ENCODE measurements at places on chromosomes 3 and 15. TPM values are rescaled to one million over a fixed set of nuclear protein-coding genes. Genes with fewer than 3 reads are reported as not detected.

- DNase-seq = no peak
Measured at GRCh38 chr3:179624451-179624850, 19.9 kb downstream of the NDUFB5 start.

GRCh38 chr3:127988770-127989557 lies 63.3 kb upstream of the SEC61A1 start:
- no peak for DNase-seq

GRCh38 chr3:6526861-6527260 lies 334.1 kb upstream of the GRM7 start:
- no peak for DNase-seq

- DNase-seq = no peak
Measured at GRCh38 chr3:141366285-141367037, 1.8 kb upstream of the ZBTB38 start.

DNA sequence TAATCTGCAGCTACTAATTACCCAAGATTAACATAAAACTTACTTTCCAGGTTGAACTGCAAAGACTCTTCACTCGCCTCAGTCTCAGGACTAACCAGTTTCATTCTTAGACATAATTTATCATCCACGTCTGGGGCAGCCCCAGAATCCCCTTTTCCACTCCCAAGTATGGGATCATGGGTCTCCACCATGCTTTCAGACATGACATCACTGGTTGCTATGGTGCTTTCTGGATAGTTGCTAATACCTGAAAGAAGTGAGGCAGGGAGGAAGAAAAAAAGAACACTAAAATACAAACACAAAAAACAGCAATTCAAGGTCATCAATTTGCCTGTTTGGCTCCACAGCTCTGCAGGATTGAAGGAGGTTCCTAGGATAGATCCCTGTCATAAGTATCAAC lies 46.6 kb downstream of the TP53BP1 start:
- no peak for DNase-seq

DNA sequence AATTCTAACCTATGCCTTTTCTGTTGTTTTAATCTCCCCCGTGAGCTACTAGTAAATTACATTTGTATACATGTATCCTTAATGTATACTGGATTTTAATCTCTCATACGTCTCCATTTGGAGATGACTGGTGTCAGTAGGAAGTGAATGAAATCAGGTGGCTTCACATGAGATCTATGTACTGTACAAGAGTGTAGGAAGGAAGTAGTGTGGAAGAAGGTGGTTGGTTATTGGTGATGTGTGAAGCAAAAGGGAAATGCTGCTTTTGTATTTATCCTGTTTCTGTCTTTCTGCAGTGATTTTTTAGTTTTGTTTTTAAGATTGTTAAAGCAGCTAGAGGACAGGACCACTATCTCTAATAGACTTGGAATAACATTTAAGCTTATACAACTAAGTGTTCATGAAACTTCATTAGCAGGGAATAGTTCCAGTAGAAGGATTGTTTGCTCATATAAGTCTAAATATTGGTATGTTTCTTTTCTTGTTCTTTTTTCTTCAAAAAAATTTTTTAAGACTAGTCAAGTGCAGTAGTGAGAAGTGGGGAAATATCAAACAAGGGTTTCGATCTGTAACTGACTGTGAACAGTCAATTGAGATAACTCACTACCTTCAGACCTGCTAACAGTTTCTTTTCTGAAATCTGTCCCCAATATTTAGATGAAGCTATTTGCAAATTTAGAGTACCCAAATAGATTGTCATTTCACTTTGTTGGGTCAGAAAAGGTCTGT lies 15.3 kb downstream of the SNX1 start:
- no peak for DNase-seq

Gene TTLL13
- 0.71 TPM for total RNA-seq

DNA sequence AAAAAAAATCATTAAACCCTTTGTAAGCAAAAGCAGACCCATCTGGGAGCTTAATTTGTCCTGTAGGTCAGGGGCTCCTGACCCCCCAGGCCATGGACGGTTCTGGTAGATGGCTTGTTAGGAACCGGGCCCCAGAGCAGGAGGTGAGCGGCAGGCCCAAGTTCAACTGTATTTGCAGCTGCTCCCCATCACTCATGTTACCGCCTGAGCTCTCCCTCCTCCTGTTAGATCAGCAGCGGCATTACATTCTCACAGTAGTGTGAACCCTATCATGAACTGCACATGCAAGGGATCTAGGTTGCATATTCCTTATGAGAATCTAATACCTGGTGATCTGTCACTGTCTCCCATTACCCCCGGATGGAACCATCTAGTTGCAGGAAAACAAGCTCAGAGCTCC lies 60.7 kb downstream of the FSIP1 start:
- no peak for DNase-seq

- no peak for DNase-seq
Measured at GRCh38 chr15:70859998-70860397, 6.0 kb upstream of the LARP6 start.

DNA sequence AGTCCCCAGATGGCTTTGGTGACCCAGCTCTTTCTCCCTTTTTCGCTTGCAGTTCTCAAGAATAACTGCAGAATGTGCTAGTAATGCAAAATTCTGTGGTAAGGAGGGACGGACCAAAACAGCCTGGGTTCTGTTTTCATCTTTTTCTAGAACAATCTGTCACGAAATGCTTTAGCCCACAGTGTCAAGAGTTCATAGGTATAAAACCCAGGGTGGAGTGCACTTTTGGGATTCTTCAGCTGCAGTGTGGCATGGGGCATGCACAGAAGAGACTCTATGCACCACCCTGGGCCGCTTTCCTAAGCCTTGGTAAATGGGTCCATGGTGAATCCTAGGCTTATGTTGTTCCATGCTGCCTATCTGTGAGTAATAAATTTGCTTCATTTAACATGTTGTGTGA lies 1072.7 kb upstream of the GBE1 start:
- DNase-seq = no peak

GRCh38 chr3:19543212-19543841 lies 390.7 kb downstream of the EFHB start:
- no peak for DNase-seq

Gene GOLGA8K
- 6.2 TPM for total RNA-seq

DNA sequence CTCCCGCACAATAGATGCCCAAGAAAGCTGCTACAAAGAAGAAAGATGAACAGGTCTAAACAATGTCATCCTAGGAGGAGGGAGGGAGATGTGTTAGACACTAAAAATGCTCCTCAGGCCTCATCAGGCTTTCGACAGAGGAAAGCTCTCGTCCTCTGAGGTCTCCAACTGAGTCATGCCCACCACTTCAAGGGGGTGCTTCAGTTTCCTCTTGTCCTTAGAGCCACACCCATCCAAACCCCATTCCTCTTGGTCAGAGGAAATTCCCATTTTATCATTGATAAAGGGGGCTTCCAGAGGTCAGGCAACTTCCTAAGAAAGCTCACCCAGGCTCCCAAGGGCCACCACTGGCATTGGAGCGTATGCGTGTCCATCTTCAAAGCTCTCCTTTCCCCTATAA lies 50.1 kb downstream of the HEG1 start:
- DNase-seq = no peak

- peak; percentile 92 for DNase-seq
Measured at GRCh38 chr3:49839193-49839809, 17.1 kb downstream of the TRAIP start.

GRCh38 chr3:185940951-185941350 lies 3.1 kb upstream of the TRA2B start:
- DNase-seq = no peak

Gene SEMA7A
- 30.9 TPM for total RNA-seq

Gene TNFAIP8L3
- total RNA-seq = 10.8 TPM

DNA sequence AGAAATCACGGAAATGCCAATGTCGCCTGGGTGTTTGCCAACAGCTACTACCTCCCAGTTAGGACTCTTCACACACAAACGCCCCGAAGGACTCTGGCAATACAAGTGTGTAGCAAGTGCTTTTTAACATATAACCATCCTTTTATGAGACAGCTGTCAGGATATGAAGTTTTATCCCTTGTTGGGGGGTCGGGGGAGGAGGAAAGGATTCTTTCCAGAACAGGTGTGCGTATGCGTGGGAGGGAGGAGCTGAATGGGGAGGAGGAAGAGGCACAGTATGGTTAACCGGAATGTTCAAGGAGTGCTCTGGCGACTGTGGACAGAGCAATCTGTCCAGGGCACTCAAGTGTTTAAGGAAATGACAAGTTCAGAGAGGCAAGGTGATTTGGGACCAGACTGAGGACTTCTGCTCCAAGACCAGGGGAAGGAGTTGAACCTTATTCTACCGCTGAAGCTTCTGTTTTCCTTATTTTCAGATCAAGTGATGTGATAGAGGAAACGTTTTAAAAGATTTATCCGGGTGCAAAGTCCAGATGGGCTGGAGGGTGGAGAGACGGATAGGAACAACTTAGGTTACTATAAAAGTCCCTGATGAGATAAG lies 1.3 kb downstream of the TSPAN3 start:
- no peak for DNase-seq

- DNase-seq = no peak
Measured at GRCh38 chr3:160801386-160802118, 45.5 kb downstream of the PPM1L start.

GRCh38 chr3:40290396-40290795 lies 19.1 kb upstream of the EIF1B start:
- DNase-seq = no peak

GRCh38 chr3:102195198-102195948 lies 239.4 kb upstream of the ZPLD1 start:
- DNase-seq = no peak

Gene CPA3
- total RNA-seq = 10.3 TPM

Gene SLC12A8
- total RNA-seq = 2.5 TPM

Gene CCRL2
- total RNA-seq = 4.7 TPM

Gene ZNF660
- total RNA-seq = 8.9 TPM

Data from sciatic nerve (tissue), 2 donors.